ENCODE measurements at places on chromosomes 16 and 17.

- DNase-seq = no peak
Measured at GRCh38 chr17:80709090-80709695, 164.6 kb downstream of the RPTOR start.

DNA sequence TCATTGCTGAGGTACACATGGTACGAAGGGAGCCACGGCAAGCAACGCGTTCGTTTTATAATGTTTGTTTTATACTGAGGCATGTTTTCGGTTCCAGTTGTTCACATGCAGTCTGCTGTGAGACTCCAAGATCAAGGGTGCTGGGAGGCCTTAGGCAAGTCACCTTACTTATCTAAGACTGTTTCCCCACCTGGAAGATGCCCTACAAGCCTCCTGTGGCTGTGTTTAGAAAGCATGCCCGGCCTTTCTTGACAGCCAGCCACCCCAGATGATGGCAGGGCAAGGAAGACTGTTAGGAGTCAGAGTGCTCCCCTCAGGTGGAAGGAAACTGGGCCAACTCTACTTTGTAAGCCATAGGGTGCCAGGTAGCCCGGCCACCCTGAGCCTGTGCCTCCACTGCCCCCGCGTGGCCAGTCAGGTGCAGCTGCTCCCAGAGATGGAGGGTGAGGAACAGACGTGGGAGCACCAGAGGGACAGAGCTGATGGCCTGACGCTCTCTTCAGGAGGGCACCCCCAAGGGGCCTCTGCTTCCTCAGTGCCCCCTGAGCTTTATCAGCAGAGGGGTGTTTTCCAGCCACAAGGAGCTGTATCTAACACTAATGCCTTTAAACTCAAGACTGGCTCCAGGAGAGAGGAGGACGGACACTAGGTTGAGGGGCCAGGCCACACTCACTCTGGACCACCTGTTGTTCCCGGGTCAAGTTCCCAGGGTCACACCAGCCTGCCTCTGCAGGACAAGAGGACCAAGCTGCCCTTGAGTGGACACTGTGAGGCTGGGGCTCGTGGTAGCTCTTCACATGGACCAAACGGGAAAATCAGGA, 5.4 kb downstream of the NAT9 start:
- no peak for DNase-seq

DNA sequence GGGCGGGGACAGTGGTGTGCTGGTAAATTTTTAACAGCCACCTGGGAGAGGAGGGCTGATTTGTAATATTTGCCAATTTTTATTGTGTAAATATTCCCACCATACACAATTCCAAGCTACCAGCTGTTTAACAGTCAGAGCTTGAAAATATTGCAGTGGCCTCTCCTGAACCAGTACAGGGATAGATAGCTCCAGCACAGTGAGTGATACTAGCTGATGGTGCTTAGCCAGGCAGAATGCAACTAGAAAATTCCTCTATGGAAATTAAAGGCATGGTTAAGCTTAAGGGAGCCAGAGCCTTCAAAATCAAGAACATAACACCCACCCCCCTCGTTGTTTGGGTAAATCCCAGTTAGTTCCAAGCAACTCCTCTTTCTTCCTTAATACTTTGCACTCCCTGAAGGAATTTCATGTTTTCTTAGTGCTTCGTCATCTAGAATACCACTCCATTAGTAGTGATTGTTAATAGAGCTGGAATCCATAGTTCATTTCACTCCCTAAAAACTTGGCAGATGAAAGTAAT, 96.6 kb downstream of the CYB561 start:
- no peak for DNase-seq

- DNase-seq = no peak
Measured at GRCh38 chr16:65285128-65286048, 163.5 kb upstream of the CDH11 start.

- no peak for DNase-seq
Measured at GRCh38 chr17:48455791-48456190, 25.8 kb upstream of the SKAP1 start.

- DNase-seq = no peak
Measured at GRCh38 chr16:89517128-89517527, 8.9 kb downstream of the SPG7 start.

GRCh38 chr16:19377864-19378263, 39.8 kb upstream of the TMC5 start:
- no peak for DNase-seq

DNA sequence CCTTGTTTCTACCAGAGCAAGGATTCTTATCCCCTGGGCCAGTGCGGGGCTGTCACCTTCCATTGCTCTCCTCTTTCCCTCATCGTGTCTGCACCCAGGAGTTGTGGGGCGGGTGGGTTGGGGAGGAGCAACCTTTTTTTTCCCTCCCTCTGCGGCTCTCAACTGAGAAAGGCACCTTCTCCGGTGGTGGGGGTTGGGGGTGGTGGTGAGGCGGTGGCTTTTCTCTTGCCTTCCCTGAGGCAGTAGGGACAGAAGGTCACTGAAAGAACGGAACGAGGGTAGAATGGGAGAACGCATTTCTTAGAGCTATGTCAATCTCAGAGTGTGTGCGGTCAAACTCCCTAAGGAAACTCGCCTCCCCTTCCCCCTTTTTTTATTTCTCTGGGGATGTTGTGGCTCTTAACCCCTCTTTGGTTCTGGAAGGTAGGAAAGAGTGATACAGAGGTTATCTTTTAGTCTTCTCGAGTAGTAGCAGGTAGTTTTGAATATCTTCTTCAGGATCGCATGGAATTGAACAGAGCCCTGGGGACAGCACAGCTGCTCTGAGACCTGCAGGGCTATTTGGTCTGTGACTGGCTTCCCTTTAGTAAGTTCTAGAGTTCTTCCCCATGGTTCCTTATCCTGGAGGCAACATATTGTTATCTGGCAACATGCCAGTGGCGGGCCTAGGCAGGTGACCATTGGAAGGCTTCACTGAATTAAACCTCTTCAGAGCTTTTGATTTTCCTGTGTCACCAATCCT, 994 bp downstream of the CLTC start:
- DNase-seq = peak; percentile 65

DNA sequence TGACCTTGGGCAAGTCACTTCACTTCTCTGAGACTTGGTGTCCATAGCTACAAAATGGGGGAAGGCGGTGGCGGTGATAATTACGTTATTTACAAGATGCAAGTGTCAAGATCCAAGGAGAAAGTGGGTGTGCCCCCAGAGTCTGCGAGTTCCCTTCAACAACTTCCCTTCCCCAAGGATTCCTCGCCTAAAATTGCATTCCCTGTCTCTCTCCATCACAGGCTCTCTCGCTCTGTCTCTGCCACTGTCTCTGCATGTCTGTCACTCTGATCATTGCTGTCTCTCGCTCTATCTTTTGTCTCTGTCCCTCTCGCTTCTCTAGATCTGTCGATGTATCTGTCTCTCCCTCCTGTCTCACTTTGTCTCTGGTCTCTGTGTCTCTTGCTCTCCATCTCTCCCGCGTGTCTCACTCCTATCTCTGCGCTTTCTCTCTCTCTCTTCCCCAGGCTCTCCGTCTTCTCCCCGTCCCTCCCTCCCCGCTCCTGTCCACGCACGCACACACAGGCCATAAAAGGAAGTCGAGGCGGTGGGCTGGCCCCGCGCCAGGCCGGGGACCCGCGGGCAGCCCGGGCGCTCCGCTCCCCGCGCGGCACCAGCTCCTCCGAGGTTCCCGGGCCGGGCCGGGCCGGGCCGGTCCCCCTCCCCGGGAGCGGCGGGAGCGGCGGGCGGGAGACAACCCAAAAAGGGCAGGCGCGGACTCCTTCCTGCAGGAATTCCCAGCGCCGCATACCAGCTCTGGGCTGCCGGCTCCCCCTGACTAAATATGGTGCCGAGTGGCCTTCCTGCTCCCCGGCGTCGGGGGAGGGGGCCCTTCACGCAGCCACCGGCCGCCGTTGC, 1.1 kb upstream of the MYH11 start:
- DNase-seq = no peak

DNA sequence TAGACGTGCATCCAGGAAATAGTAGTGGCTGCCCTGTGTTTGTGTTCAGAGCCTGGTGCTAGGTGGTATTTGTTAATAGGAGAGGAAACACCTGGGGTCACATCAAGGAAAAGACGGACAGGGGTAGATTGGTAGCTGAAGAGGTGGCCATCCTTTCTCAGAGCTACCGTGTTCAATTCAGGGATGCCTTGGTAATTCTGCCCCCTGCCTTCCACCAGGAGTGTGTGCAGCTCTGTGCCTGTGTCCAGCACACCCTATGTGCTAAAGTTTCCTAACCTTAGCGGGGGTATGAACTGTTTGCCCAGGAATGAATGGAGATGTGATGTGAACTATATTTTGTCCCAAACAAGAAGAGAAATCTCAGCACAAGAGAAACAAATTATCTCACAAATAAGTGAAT, 174.1 kb upstream of the MPHOSPH6 start:
- no peak for DNase-seq
